Colonic mucosa (tissue), 4 donors: ENCODE measurements at places on chromosomes 6 and 20.

GRCh38 chr6:160386869-160387530 is 38.8 kb downstream of the SLC22A3 start:
- no peaks in the 10 kb centered on the region for H3K36me3 ChIP-seq
- H3K27ac ChIP-seq = no peak overlapping the region
- H3K4me1 ChIP-seq = no peaks in the 10 kb centered on the region
- DNase-seq = no peak
- no peak overlapping the region for H3K4me3 ChIP-seq
- no peaks in the 10 kb centered on the region for H3K27me3 ChIP-seq

- H3K36me3 ChIP-seq = no peaks in the 10 kb centered on the region
- no peaks in the 10 kb centered on the region for H3K4me1 ChIP-seq
- no peak overlapping the region for H3K4me3 ChIP-seq
- no peaks in the 10 kb centered on the region for H3K27me3 ChIP-seq
- no peak for DNase-seq
- H3K27ac ChIP-seq = peak overlapping the region; percentile 10
These were observed 3.3 kb downstream of the RIN2 start for GRCh38 chr20:19761326-19761725.

DNA sequence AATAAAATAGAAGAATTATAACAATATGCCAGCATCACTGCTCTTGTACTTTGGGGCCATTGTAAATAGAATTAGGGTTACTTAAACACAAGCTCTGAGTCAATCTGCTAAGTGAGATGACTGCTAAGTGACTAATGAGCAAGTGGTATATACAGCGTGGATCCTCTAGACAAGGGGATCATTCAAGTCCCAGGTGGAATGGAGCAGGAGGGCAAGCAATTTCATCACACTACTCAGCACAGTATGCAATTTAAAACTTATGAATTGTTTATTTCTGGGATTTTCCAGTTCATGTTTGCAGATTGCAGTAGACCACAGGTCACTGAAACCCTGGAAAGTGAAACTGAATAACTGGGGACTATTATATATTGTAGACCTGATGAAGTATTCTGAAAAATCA is 235.3 kb downstream of the BTBD3 start:
- H3K36me3 ChIP-seq = no peaks in the 10 kb centered on the region
- no peaks in the 10 kb centered on the region for H3K4me1 ChIP-seq
- H3K4me3 ChIP-seq = no peak overlapping the region
- DNase-seq = no peak
- no peaks in the 10 kb centered on the region for H3K27me3 ChIP-seq

- no peak for DNase-seq
- H3K4me1 ChIP-seq = no peaks in the 10 kb centered on the region
- H3K4me3 ChIP-seq = no peak overlapping the region
- H3K27me3 ChIP-seq = no peaks in the 10 kb centered on the region
- H3K27ac ChIP-seq = no peak overlapping the region
These were observed 39.6 kb downstream of the ZBTB2 start for GRCh38 chr6:151351731-151352130.

GRCh38 chr6:75421316-75422023 is 72.1 kb downstream of the FILIP1 start:
- H3K4me3 ChIP-seq = no peak overlapping the region
- H3K27me3 ChIP-seq = no peaks in the 10 kb centered on the region
- no peaks in the 10 kb centered on the region for H3K36me3 ChIP-seq
- no peak overlapping the region for H3K27ac ChIP-seq
- no peaks in the 10 kb centered on the region for H3K4me1 ChIP-seq
- no peak for DNase-seq

DNA sequence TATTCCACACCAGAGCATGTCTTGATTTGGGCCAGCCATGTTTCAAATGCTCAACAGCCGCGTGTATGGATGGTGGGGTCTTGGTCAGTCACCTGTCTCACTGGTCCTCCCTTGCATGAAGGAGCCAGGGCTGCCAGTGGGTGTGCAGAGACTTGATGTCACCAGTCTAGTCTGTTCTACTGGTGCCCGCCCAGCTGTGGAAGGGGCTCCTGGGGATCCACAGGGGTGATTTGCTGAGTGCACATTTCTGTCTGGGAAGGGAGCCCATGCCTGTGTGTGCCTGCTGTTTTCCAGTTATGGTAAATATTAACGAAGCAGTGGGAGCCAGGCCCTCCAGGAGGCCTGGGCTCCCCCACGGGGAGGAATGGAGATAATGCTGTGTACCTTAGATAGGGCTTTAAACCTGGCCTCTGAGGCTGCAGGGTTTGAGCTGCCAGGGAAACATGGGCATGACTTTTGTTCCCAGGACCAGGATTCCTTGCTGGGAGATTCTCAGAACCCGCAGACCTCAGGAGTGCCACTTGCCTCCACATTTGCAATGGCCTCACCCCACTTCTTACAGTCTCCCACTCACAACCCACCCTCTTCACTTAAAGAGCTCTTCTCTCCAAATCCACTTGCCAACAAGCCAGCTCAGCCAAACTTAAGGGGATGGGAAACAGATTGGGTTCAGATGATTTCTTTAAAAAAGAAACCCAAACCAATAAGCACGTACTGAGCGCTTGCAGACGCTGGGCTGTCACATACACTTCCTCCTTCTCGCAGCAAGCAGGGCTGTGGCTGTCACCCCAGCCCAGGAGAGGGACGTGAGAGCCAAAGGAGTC is 54.1 kb downstream of the VEGFA start:
- no peaks in the 10 kb centered on the region for H3K36me3 ChIP-seq
- H3K27ac ChIP-seq = peak overlapping the region; percentile 55
- peak; percentile 66 for DNase-seq
- H3K27me3 ChIP-seq = no peaks in the 10 kb centered on the region

GRCh38 chr20:2152317-2152716 is 50.7 kb downstream of the STK35 start:
- H3K36me3 ChIP-seq = no peaks in the 10 kb centered on the region
- no peak overlapping the region for H3K4me3 ChIP-seq
- H3K27me3 ChIP-seq = no peaks in the 10 kb centered on the region
- H3K27ac ChIP-seq = no peak overlapping the region

- H3K27me3 ChIP-seq = no peaks in the 10 kb centered on the region
- peaks cover 10% of the 10 kb centered on the region for H3K4me1 ChIP-seq
- no peak for DNase-seq
- H3K36me3 ChIP-seq = no peaks in the 10 kb centered on the region
- H3K4me3 ChIP-seq = no peak overlapping the region
These were observed 170.2 kb downstream of the CDKAL1 start for GRCh38 chr6:20704325-20705025.

GRCh38 chr6:125906158-125906998 is 50.2 kb upstream of the HINT3 start:
- peak; percentile 76 for DNase-seq
- no peak overlapping the region for H3K4me3 ChIP-seq
- no peaks in the 10 kb centered on the region for H3K36me3 ChIP-seq
- H3K27ac ChIP-seq = no peak overlapping the region
- no peaks in the 10 kb centered on the region for H3K27me3 ChIP-seq
- no peaks in the 10 kb centered on the region for H3K4me1 ChIP-seq

DNA sequence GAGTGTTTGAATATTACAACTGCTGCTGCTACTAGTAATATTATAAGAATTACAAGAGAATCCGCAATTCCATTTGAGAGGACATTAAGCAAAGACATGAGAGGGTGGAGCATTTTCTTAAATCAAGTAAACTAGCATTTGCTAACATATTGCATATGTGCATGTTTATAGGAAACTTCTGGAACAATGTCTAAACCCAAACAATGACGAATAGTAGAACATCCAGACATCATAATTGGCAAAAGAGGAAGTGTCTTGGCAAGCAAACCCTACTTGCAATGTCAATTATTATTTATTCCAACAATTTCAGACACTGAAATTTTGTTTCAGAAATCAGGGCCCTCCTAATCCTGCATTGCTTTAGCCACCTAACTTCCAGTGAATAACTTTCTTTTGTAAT is 1155.3 kb upstream of the GJE1 start:
- no peaks in the 10 kb centered on the region for H3K36me3 ChIP-seq
- DNase-seq = no peak
- no peak overlapping the region for H3K4me3 ChIP-seq
- H3K4me1 ChIP-seq = no peaks in the 10 kb centered on the region
- H3K27ac ChIP-seq = no peak overlapping the region
- H3K27me3 ChIP-seq = no peaks in the 10 kb centered on the region

DNA sequence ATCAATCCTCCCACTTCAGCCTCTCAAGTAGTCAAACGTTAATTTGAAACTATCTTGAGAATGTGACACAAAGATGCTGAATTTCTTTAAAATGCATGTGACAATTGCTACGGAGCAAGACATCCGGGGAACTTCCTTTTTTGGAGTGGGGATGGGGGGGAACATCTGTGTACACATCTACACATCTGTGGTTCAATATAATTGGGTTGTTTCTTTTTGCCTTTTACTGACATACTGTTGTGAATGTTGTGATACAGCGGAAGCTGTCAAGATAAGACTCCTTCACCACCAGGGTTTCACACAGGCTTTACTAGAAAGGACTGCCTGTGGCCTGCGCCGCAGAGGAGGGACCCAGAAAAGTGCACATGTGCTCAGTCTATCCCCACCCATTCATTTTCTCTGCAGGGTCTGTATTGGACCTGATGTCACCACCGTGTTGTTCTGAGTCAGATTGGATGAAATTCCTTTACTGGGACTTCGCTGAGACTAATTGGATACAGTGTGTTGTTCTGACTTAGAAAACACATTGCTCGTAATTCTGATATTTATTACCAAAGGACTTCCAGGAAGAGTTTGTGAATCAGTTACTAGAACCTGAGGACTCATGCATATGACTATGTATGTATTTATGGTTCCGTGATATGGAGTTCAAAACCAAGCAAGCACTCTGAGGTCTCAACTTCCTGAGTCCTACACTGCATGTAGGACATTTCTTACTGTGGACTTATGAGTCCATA is 98.7 kb upstream of the SGK1 start:
- no peaks in the 10 kb centered on the region for H3K4me1 ChIP-seq
- no peaks in the 10 kb centered on the region for H3K27me3 ChIP-seq
- no peak overlapping the region for H3K27ac ChIP-seq
- DNase-seq = no peak
- H3K4me3 ChIP-seq = no peak overlapping the region
- H3K36me3 ChIP-seq = no peaks in the 10 kb centered on the region

- H3K27ac ChIP-seq = peak overlapping the region; percentile 97
- peak; percentile 75 for DNase-seq
- H3K4me1 ChIP-seq = no peaks in the 10 kb centered on the region
- H3K36me3 ChIP-seq = no peaks in the 10 kb centered on the region
These were observed 2.3 kb upstream of the CITED2 start for GRCh38 chr6:139376604-139377218.

DNA sequence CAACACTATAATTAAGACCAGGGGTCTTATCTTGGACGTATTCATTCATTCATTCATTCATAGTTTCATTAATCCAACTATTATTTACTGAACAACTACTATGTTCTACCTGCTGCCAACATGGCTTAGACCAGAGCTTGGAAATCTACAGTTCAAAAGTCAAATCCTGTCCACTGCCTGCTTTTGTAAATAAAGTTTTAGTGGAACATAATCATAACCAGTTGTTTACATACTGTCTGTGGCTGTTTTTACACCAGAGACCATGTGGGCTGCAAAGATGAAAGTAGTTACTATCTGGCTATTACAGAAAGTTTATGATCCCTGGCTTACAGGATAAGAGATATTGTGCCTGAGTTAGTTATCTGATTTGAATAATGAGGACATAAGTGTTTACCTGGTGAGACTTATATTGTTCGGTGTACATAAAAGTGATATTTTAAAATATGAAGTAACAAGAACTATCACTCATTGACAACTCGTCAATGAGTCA is 567.7 kb downstream of the TFAP2B start:
- no peaks in the 10 kb centered on the region for H3K36me3 ChIP-seq
- no peaks in the 10 kb centered on the region for H3K27me3 ChIP-seq
- no peak for DNase-seq
- H3K27ac ChIP-seq = no peak overlapping the region
- no peaks in the 10 kb centered on the region for H3K4me1 ChIP-seq
